Stimulated activated CD4-positive, alpha-beta T cell treated with anti-CD3 and anti-CD28 coated beads, Interleukin-2, amount 100 ng/mL, for 24 hours (primary cell): ENCODE measurements at places on chromosomes 16 and 17.

GRCh38 chr17:80790021-80790765, 201.4 kb upstream of the CHMP6 start:
- no peak for DNase-seq

DNA sequence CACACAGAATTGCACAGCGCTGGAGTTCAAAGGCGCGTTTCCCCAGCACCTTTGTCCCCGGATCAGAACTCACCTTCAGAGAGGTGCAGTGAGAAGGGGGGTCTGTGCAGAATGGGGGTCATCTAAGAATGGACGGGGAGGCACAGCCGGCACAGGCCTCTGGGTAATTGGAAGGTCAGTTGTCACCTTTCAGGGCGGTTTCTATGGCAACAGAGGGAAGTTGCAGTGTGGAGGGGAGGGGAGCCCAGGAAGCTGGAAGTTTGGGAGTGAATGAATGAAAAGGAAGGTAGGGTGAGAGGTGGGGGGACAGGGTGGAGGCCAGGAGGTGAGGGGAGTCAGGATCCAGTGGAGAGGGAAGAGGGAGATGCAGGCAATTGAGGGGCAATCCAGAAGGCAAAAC, 12.4 kb upstream of the KCNG4 start:
- no peak for DNase-seq

DNA sequence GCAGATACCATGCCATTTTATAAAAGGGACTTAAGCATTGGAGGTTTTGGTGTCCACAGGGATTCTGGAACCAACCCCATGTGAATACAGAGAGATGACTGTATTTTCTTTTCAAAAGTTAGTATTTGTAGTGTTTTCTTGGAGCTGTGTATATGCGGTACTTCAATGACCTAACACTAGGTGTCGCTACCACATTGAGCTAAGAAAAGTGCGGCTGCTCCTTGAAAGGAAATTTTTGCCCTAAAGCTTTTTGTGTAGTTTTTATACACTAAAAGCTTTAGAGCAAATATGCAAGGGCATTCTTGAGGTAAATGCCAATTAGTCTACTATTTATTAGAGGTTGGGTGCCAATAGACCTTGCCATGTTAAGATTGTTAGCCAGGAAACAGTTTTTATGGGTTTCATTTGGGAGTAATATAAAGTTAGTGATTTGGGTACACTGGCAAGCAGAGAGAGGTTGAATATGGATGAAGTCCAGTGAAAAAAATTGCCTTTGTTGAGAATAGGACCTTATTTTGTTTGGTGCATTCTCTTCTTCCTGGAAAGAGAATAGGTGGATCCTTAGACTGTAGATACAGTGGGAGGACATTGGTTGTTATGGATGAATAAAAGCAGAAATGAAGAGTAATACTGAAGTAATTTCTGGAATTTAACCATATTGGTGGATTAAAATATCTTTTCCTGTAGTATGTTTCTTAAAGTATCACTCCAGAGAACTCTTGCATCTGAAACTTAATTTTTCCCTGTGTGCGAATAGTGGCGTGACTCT, 43.3 kb downstream of the BCAS3 start:
- peak; percentile 28 for DNase-seq

DNA sequence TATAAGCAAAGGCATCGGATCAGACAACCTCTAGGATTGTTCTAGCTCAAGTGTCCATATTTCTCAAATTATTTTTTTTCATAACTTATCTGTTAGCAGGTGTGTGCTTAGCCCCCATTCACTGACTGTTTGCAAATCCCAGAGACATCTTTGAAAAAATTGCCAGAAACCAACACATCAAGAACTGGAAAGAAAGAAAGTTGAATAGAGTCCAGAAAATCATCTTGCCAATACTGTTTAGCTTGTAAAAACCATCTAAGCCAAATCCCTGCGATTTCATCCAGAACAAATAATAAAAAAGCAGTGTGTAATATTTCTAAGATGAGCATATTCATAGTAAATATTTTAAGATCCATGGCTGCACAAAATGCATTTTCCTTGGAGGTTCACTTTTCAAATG, 64.5 kb downstream of the WSCD1 start:
- DNase-seq, result no peak

GRCh38 chr17:31371511-31372097, 19.9 kb upstream of the RAB11FIP4 start:
- no peak for DNase-seq

DNA sequence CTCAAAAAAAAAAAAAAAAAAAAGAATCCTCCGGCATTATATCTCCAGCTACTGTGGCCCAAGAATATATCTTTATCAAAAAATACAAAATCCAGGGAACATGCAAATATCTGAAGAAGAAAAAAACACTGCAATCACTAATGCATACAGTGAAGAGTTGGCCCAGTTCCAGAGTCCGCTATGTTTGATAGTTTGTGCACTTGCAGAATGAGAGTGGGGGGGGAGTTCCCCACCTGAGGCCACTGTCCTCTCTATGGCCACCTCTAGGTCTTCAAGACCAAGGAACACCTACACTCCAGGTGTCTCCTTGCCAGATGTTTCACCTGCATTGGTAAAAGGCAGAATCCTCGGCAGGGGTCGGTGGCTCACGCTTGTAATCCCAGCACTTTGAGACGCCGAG, 4.0 kb downstream of the ZNF785 start:
- DNase-seq, result no peak

- no peak for DNase-seq
Observed at GRCh38 chr17:62970610-62971009, 4.6 kb downstream of the TANC2 start.

GRCh38 chr16:52383640-52384292, 163.2 kb downstream of the TOX3 start:
- DNase-seq, result no peak

GRCh38 chr16:86664522-86665318, 86.4 kb downstream of the FOXL1 start:
- peak; percentile 60 for DNase-seq

- no peak for DNase-seq
Observed at GRCh38 chr16:88778271-88778525, 6.8 kb downstream of the PIEZO1 start.

DNA sequence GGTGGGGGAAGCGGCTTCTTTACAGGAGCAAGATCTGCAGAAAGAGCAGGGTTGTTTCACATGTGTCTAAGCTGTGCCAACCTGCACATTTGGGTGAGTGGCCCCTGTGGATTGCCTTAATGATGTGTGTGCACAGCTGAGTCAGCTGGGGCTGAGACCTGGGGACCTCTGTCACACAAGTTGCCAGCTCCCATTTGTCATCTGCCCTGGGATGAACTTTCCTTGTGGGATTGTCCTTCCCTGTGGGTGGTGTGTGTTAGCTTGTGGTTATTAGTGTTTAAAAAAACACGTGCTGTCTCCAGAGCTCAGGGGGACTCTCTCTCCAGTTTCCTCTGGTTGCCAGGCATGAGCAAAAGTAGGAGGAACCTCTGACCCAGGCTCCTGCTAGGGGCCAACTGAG, 400.5 kb upstream of the CCL2 start:
- DNase-seq, result no peak

DNA sequence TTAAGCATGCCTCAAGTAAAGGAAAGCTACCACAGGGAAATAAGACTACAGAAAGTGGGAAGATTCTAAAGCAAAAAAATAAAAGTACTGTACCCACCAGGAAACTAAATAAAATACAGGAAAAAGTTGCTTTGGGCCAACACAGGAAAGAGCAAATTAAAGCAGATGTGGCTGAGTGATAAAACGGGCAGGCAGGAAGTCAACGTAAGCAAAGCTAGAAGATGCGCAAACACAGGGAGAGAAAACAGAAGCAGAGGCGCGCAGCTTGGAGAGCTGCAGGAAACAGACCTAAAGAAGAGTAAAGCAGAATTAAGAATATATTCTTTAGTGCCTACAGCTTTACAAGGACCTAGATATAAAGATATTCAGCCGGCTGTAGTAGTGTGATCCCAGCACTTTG, 21.7 kb downstream of the USP36 start:
- DNase-seq, result no peak

DNA sequence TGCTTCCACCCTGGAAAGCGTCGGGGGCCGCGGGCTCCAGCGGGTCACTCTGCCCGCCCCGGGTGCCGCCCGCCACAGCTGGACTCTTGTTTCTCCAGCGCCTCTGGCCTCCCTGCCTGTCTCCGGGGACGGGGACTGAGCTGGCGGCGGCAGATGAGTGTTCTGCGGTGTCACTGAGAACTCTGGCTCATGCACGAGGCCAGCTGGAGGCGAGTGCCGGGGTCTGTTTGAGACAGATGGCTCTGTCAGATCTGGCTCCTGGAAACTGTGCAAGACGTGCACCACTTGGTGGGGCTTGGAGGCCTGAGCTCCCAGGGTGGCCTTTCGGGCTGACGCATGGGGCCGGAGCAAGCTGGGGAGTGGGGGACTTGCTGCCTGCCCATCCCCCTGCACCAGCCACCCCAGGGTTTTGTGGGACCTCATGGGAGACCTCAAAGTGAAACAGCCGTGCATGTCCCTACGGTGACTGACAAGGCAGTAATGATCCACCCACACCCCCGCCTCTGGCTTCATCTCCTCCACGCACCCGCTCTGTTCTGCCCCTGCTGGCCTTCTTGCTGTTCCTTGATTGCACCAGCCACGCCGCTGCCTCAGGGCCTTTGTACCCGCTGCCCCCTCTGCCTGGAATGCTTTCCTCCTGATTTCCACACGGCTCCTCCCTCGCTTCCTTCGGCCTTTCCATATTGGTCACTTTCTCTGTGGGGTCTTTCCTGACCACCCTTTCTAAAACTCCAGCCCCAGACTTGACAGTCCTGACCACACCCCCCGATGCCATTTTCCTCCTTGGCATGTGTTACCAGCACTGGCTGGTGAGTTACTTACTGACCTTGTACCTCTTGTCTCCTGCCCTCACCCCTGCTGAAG, 174.9 kb upstream of the CIBAR2 start:
- no peak for DNase-seq

DNA sequence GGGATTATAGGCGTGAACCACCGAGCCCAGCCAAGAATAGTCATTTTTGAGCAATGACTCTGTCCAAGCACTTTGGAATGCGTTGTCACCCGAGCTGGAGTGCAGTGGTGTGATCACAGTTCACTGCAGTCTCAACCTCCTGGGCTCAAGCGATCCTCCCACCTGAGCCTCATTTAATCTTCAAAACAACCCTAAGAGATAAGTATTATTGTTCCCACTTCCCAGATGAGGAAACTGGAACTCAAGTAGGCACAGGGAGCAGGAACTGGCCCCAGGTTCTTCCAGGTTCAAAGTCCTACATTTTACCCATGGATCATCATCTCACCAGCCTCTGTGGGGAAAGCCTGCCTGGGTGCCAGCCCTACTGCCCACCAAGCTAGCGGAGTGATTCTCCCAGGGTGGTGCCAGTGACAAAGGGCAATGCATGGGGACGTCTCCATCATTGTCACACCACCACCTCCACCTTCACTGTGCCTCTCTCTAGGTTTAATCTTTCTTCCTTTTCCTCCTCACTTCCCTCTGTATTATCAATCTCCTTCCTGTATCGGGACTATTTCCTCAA, 11.3 kb upstream of the RNF157 start:
- DNase-seq, result no peak

DNA sequence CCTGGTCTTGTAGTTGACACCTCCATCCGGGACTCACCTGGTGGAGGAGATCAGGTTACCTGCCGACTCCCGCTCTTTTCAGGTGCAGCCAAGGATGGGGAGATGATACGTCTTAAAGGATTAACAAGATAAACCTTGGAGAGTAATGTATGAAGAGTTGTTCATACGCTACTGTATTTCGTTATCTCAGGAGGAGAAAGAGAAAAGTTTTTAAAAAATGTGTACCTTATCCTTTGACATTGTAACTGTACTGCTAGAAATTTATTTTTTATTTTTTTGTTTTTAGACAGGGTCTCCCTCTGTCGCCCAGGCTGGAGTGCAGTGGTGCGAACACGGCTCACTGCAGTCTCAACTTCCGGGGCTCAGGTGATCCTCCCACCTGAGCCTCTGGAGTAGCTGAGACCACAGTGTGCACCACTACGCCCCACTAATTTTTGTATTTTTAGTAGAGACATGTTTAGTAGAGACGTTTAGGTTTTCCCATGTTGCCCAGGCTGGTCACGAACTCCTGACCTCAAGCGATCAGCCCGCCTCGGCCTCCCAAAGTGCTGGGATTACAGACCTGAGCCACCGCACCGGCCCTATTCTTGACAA, 764 bp upstream of the SMURF2 start:
- no peak for DNase-seq

GRCh38 chr17:64413513-64413912, 22.9 kb upstream of the PECAM1 start:
- DNase-seq, result no peak

- no peak for DNase-seq
Observed at GRCh38 chr16:72025404-72026114, 17.0 kb downstream of the DHODH start.

GRCh38 chr17:37848690-37849616, 75.3 kb upstream of the TBC1D3K start:
- peak; percentile 16 for DNase-seq

GRCh38 chr17:30068465-30068864, 48.2 kb upstream of the NSRP1 start:
- DNase-seq, result no peak

GRCh38 chr16:89489898-89490438, 393 bp downstream of the ANKRD11 start:
- peak; percentile 23 for DNase-seq

DNA sequence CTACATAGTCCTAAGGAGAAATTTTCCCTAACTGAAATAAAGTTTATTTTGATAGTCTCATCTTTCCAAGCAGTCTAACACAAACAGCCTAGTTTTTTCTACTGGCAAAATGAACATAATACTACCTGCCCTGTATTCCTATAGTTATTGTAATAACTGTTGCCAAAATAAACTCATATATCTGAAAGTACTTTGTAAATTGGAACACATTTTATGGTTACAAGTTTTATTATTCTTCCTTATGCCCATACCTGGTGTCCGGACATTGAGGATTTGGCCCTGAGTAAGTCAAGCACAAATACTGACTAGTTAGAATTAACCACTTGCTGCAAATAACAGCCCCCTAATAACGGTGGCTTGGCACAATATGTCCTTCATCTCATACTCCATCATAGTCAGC, 120.4 kb upstream of the TOM1L1 start:
- no peak for DNase-seq

DNA sequence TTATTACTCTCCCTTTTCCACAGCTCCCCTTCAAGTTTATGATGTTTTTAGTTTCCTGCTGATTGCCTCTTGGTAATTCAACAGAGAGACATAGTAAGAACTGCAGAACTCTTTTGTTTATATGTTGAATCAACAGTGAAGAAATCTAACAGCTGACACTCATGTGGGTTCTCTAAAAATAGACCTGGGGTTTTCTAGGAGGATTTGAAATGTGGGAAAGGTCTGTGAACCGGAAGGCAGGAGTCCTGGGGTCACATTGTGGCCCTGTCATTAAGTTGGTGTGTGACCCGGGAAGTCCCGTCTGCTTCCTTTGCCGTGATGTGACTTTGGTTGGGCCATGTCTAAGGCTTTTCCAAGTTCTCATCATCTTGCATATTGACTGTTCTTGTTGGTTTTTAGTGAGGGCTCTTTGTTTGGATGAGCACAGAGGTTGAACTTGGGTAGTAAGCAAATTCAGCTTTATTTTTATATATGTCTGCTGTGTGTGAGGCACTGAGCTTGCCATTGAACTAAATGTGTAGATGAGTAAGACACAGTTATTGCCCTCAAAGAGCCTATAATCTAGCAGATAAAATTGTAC, 48.5 kb upstream of the HS3ST3A1 start:
- no peak for DNase-seq

GRCh38 chr16:9191274-9191850, 99.9 kb downstream of the HAPSTR1 start:
- DNase-seq, result no peak

GRCh38 chr16:21260870-21261791, 17.0 kb downstream of the CRYM start:
- DNase-seq, result no peak

GRCh38 chr16:87569601-87570571, 32.4 kb upstream of the JPH3 start:
- no peak for DNase-seq
